ENCODE measurements at places on chromosomes 5 and 9.

DNA sequence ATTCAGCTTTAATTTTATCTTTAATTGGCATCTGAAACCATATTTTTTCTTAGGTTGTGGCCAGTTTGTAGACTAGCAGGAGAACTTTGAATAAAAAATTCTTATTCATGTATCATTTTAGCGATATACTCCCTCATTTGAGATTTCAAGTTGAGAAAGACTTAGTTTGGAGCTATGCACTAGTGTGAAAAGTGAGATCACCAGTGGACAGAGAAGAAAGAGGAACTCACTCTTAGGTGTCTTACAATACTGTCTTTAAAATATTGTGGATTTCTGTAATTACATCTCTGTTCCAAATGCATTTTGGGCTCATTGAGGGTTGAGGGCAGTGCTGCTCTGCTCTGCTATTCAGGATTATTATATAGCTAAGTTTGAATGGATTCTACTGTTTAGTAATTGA, 54.7 kb downstream of the NAA35 start:
- DNase-seq = no peak

- no peak for DNase-seq
Measured at GRCh38 chr5:59296317-59297264, 596.9 kb downstream of the PDE4D start.

DNA sequence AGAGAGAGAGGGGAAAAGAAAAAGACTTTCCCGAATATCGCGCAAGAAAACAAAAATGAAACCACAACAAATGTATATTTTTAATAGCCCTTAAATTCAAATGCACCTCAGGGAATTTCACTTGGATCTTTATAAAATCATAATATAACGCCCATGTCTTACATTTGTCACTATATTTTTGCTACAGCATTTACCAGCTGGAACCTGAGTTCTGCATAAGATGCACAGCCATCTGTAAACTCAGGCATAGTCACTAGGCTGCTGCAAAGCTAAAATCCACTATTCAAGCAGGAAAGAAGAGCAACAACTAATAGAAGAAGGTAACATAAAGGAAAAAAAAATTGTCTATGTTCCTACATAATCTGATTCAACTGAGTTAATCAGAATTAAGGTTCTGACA, 30.6 kb upstream of the SLCO6A1 start:
- DNase-seq = no peak

DNA sequence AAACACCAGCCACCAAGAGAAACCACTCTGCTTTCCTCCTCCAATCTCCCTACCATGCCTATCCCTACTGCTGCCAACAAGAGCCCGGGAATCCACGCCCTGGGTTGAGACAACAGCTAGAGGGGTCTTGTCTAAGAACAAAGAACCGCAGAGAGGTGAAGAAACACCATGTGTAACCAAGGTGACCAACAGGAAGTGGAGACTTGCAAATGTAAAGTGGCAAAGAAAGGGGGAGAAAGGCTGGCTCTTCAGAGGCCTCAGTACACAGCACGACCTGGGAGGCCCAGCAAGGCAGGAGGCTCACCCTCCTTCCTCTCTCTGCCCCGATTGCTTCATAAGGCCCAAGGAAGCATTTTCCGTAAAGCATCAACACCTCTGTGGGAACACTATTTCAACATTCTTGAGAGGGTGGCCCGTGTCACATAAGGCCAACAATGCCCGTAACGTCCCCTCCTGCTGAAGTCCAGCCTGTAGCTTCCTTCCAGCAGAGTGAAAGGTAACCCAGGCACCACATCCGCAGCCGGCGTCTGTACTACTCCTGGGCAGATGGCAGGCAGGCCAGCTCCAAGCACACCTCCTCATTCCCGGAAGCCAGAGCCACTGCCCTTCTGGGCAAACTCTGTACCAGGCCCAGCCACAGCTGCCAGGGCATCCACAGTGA, 18.3 kb downstream of the CCNJL start:
- no peak for DNase-seq

DNA sequence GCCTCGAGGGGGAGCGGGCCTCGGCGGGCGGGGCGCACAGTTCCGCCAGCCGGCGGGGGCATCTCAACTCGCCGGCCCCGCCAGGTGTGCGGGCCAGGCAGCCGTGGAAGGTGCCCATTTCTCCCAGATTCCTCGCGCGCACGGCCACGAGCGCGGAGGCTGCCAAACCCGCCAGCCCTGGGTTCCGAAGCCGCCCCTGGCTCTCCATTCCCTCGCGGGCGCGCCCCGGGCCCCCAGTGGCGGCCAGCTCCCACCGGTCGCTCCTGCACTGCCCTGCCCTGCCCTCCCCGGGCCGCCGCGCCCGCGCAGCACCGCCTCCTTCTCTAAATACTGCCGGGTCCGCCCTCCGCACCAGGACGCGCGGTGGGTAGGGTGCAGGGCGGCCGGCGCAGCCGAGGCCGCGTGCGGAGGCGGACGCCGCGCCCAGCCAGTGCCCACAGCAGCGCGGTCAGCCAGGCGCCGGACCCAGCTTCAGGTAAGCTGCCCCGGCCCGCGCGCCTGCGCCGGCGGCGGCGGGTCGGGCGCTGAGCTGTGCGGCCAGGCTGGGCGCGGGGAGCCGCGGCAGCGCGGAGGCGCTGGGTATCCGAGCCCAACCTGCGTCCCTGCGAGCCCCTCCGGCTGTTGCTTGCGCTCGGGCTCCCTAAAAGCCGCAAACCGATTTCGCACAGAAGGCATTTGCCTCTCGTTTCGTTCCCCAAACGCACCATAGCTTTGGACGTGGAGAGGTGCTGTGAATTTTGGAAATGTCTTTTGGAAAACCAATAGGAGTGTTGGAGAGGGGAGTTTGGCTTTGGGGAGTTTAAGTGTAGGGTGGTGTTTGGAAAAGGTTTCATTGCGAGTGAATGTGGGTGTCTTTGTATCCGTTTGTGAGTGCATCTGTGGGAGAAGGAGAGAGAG, at the start of gene TMEM171:
Gene TMEM171, plus strand, starts transcription at position 354 of the 897 bp plus-strand sequence. CDS start 2,799 bp downstream, outside the sequence.
- no peak for DNase-seq

DNA sequence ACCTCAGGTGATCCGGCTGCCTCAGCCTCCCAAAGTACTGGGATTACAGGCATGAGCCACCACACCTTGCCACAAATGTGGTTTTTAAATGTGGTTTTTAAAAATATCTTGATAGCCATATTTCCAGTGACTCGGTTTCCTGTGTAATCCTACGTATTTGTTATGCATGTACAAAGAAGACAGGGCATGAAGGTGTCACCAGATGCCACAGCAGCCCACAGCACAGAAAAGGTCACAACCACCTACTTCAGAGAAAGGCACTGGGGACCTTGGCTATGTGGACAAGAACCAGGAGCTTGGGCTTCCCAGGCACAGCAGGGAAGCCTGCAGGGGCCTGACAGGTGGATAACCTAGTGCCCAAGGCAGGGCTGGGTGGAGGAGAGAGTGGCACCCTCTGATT, 38.0 kb downstream of the C9orf50 start:
- no peak for DNase-seq

- DNase-seq = no peak
Measured at GRCh38 chr5:95761771-95762651, 30.9 kb downstream of the RHOBTB3 start.

DNA sequence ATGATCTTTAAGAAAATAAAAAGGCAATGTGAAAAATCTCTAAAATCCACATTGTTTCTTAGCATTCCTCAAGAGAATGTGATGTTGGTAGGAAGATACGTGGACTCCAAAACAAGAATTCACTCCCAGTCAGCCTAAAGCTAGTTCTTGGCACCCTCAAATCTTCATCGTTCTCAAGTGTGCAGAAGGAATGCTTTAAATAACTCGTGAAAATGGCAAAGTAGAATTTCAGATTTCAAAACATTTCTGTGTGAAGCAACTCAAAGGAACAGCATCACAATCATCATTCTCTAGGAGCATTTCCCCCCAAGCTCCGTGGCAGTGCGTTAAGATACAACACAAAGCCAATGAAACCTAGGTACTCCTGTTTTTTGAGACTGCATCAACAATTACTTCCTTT, 185.1 kb upstream of the DMAC1 start:
- no peak for DNase-seq

DNA sequence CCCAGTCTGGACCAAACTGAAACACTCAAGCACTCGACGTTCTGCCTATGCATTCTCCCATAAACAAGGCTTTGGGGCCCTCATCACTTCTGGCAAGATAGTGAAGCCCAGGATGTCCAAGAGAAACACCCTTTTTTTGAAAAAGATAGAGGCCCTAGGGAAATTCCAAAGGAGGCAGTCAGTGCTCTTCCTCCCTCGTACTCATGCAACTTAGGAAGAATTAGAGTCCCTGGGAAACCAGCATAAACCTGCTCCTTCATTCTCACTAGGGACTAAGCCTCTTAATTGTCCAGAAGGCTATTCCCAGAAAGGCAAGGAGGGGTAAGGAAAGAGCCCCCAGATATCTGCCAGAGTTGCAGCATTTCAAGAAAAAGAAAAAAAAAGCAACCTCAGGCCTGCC, 7.8 kb upstream of the RUSC2 start:
- DNase-seq = no peak

DNA sequence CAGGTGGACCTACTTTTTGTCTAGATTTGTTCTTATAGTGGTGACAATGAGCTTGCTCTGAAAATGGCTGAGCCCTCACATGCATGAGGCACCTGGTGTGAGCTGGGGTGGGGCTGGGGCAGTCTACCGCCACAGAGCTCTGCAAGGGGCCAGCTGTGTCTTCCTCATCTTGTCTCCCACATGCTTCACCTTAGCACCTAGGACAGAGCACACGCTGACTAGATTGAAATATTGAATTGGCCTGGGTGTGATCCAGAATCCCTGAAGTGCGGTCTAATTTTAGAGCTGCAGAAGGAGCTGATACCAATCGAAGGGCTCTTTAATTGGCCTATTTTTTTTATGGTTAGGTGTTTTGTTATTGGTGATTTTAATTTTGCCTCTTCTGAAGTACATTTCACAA, 126.1 kb upstream of the NFIB start:
- no peak for DNase-seq

GRCh38 chr5:33829430-33829829, 62.4 kb downstream of the ADAMTS12 start:
- DNase-seq = no peak

GRCh38 chr5:167861129-167861927, 430.1 kb upstream of the WWC1 start:
- no peak for DNase-seq

GRCh38 chr5:104652271-104652861, 1089.8 kb upstream of the NUDT12 start:
- DNase-seq = no peak

DNA sequence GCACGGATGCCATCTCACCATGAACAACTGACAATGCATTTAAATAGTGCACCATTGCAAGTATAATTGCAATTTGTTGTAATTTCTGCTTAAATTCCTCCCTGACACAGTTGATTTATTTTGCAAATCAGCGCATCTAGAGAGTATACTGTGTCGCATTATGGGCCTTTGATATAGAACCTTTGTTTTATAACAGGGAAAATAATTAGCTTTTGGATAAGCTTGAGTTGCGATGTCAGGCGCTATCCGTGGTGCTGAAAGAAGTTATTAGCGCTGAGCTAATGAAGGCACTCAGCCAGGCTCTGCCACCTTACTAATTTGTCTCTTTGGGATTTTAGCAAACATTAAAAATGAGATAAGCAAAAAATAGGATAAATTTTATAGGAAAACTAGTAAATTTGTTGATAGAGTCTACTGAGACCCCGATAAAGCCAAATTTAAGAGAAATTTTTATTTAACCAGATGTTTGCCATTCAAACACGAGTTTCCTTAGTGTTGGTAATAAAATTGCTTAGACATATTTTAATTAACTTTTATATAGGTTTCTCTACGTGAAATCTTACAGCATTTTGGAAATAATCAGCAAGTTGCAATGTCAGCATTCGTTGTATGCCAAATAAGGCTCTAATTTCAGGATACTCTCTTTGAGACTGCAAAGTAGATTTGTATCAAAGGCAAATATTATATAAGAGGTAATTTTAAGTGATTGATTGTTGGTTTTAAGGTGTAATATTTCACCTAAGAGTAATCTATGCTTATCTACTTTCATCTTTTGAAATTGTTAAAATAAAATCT, 355.5 kb downstream of the TLR4 start:
- DNase-seq = no peak

- DNase-seq = no peak
Measured at GRCh38 chr5:132193165-132193694, 34.4 kb downstream of the P4HA2 start.

- DNase-seq = no peak
Measured at GRCh38 chr9:33858423-33858822, 41.5 kb downstream of the UBE2R2 start.
